Chondrocyte (in vitro differentiated cells): ENCODE measurements at places on chromosomes 13 and 19. TPM values are rescaled to one million over a fixed set of nuclear protein-coding genes. Genes with fewer than 3 reads are reported as not detected.

GRCh38 chr13:79995334-79995733, 345.6 kb downstream of the SPRY2 start:
- DNase-seq = no peak
- H3K36me3 ChIP-seq = no peaks in the 10 kb centered on the region
- H3K27ac ChIP-seq = no peak overlapping the region
- no peaks in the 10 kb centered on the region for H3K27me3 ChIP-seq

- H3K27ac ChIP-seq = peak overlapping the region; percentile 91
- no peaks in the 10 kb centered on the region for H3K27me3 ChIP-seq
- peaks cover 51% of the 10 kb centered on the region for H3K4me1 ChIP-seq
- H3K36me3 ChIP-seq = no peaks in the 10 kb centered on the region
Measured at GRCh38 chr13:98279473-98280175, 102.6 kb upstream of the RNF113B start.

GRCh38 chr13:83878691-83879430, 3.4 kb downstream of the SLITRK1 start:
- DNase-seq = peak; percentile 72
- H3K27ac ChIP-seq = no peak overlapping the region
- H3K4me3 ChIP-seq = peak overlapping the region; percentile 49
- peaks cover 52% of the 10 kb centered on the region for H3K27me3 ChIP-seq
- H3K36me3 ChIP-seq = no peaks in the 10 kb centered on the region

DNA sequence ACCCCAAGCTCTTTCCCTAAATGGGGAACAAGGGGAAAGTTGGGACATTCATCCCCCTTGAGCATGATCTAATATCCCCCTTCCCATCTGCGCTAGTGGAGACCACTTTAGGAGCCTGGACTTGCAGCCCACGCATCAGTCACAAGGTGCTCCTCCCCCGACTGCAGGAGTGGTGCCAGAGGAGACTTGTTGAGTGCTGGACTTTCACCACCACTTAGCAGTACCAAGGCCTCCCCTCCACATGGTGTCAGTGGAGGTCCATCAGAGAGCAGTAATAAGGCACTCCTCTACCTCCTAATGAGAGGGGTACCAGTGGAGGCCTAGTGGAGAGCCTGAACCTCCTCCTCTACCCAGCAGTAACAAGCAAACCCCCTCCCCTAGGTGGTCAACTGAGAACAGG, 22.5 kb downstream of the CAB39L start:
- no peak overlapping the region for H3K4me3 ChIP-seq
- H3K27me3 ChIP-seq = no peaks in the 10 kb centered on the region
- no peak for DNase-seq
- H3K27ac ChIP-seq = no peak overlapping the region

DNA sequence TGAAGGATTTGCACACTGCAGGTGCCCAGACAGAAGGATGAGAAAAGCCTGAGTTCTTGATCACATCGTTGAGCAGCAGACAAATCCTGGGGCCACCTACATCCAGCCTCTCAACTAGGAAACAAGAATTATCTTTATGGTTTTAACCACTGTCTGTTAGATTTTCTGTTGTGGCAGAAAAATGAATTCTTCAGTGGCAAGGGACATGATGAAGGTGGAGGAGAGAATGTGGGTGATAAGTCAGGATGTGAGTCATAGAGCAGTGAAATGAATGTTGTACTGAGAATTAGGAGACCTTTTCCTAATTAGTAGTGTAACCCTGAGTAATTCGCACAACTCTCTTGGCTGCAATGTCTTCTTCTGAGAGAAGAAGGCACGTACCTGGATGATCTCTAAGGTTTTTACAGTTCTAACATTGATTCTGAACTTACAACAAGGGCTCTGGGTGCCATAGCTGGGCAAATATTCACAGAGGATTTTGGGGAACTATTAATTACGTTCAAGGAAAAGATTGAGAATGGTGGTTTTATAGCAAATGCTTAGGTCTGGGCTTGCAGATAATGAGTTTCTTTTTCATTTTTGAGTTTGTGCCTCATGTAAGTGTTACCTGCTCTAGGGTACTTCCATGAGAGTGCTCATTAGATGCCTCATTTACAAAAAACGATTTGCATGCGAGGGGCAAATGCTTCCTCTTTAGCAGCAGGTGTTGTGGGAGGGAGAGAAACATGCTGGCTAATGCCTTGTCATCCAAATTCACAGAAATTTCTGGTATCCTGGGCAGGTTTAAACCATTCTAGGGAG, 111.0 kb upstream of the KL start:
- no peak overlapping the region for H3K27ac ChIP-seq
- no peak for DNase-seq
- H3K4me1 ChIP-seq = peaks cover 12% of the 10 kb centered on the region
- H3K27me3 ChIP-seq = no peaks in the 10 kb centered on the region
- H3K4me3 ChIP-seq = no peak overlapping the region

DNA sequence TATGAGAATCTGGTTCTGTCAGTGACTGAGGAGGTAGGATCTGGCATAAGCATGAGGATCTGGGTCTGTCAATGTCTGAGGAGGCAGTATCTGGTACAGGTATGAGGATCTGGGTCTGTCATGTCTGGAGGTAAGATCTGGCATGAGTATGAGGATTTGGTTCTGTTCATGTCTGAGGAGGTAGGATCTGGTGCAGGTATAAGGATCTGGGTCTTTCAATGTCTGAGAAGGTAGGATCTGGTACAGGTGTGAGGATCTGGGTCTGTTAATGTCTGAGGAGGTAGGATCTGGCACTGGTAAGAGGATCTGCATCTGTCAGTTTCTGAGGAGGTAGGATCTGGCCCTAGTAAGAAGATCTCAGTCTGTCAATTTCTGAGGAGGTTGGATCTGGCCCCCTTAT, 12.4 kb upstream of the PDCD2L start:
- H3K36me3 ChIP-seq = peaks cover 19% of the 10 kb centered on the region
- no peaks in the 10 kb centered on the region for H3K4me1 ChIP-seq
- no peak for DNase-seq
- H3K27me3 ChIP-seq = no peaks in the 10 kb centered on the region
- no peak overlapping the region for H3K4me3 ChIP-seq
- no peak overlapping the region for H3K27ac ChIP-seq

DNA sequence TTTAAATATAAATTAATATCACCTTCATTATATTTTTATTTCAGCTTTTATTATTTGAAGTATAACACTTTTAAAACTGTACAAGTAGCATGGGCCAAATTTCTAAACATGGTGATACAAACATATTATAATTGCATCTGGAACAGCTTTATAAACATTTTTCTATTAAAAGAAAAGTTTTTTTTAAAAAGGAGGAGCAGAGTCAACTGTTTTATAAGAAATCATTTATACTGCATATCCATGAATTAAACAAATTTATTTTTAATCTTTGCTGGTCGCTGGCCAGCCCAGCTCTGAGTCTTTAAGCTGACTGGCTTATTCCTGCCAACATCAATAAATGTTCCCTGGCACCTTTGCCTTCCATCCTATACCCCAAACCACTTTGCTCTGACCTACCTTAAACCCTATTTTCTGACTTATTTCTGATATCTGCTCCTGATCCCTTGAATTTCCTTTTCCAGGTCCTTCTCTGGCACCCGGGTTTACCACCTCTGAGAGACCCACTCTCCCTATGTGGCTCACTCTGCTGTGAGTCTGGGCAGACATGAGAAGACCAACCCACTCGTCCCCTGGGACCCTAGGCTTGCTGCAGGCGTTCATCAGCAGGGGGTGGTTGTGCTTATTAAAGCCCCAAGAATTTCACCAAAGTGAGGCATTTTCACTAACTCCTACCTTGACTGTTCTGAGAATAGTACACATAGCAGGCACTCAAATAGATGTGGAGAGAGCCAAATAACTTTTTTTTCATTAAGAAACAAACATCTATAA, 220.3 kb downstream of the KLF12 start:
- no peak for DNase-seq
- no peaks in the 10 kb centered on the region for H3K36me3 ChIP-seq
- no peaks in the 10 kb centered on the region for H3K27me3 ChIP-seq
- peaks cover 57% of the 10 kb centered on the region for H3K4me1 ChIP-seq
- H3K27ac ChIP-seq = peak overlapping the region; percentile 88

DNA sequence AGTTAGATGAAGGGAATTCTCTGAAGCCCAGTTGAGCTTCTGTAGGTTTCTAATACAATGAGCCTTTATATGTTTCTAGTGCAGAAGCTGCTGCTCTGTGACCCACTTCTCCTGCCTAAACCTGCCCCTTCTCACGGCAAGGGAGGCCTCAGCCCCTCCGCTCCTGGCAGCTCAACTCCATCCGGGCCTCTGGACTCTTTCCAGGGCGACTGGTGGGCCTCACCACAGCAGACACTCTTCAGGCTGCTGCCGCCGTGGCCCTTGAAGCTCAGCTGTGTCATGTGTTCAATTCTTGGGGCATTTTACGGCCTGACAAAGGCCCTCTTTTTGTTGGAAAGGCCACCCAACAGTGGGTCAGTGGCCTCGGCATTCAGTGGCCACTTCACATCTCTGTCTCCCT, 10.0 kb upstream of the C19orf33 start:
- no peak overlapping the region for H3K4me3 ChIP-seq
- no peaks in the 10 kb centered on the region for H3K27me3 ChIP-seq
- no peak for DNase-seq
- H3K27ac ChIP-seq = no peak overlapping the region
- peaks cover 41% of the 10 kb centered on the region for H3K4me1 ChIP-seq

GRCh38 chr13:57784633-57785032, 153.1 kb downstream of the PCDH17 start:
- no peaks in the 10 kb centered on the region for H3K4me1 ChIP-seq
- no peak overlapping the region for H3K27ac ChIP-seq
- peaks cover 2% of the 10 kb centered on the region for H3K27me3 ChIP-seq
- H3K36me3 ChIP-seq = no peaks in the 10 kb centered on the region
- DNase-seq = no peak

GRCh38 chr13:111368091-111368490, 47.6 kb downstream of the TEX29 start:
- DNase-seq = no peak
- no peaks in the 10 kb centered on the region for H3K4me1 ChIP-seq
- H3K27me3 ChIP-seq = peaks cover 35% of the 10 kb centered on the region
- H3K36me3 ChIP-seq = no peaks in the 10 kb centered on the region
- H3K4me3 ChIP-seq = no peak overlapping the region

DNA sequence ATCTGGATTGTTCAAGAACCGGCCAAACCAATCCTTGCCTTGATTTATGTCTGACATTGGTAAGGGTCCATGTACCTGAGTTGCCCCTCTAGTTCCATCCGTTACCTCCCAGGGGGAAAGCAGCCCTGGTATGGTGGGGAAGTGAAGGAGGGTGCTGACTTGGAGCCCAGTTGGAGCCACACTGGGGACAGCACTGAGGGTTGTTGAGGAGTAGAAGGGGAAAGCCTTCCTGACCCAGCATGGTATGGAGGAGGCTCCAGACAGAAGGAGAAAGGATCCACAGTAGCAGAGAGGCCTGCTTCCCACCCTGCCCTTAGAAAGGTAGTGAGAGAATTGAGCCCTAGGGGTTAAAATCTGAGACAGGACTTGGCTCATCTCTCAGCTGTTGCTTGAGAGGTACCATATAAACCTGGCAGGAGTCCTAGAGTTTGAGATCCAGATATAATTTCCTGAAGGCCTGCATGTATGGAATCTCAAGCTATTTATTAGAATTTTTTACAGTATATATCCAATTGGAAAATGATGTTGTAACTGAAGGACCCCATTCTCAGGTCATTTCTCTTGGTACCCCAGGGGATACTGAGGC, 16.7 kb upstream of the FCGBP start:
- H3K4me1 ChIP-seq = no peaks in the 10 kb centered on the region
- H3K27ac ChIP-seq = no peak overlapping the region
- H3K36me3 ChIP-seq = no peaks in the 10 kb centered on the region
- no peak for DNase-seq

DNA sequence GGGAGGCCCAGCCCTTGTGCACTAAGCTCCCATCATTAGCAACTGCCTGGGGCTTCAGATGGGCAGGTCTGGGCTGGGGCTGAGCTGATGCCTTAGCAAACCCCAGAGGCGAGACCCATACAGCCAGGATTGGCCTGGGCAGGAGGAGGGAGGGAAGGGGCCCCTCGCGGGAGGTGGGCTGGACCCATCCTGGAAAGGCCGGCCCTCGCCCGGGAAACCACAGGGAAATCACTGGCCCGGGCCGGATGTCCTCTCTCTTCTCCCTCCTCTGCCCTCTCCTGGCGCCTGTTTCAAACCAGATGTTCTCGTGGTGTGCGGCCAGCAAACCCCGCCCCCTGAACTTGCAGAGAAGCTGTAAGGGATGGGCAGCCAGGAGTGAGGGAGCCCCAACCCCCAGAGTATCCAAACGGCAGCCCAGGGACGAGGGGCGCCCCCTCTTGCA, 43.1 kb downstream of the TMEM255B start:
- no peaks in the 10 kb centered on the region for H3K27me3 ChIP-seq
- DNase-seq = peak; percentile 91
- H3K4me3 ChIP-seq = no peak overlapping the region
- H3K36me3 ChIP-seq = no peaks in the 10 kb centered on the region

GRCh38 chr19:37997911-37998344, 90.9 kb downstream of the SIPA1L3 start:
- H3K36me3 ChIP-seq = peaks cover 3% of the 10 kb centered on the region
- DNase-seq = no peak
- H3K27me3 ChIP-seq = no peaks in the 10 kb centered on the region
- peak overlapping the region; percentile 93 for H3K27ac ChIP-seq

GRCh38 chr13:113088691-113089020, 16.9 kb upstream of the F7 start:
- DNase-seq = peak; percentile 82

DNA sequence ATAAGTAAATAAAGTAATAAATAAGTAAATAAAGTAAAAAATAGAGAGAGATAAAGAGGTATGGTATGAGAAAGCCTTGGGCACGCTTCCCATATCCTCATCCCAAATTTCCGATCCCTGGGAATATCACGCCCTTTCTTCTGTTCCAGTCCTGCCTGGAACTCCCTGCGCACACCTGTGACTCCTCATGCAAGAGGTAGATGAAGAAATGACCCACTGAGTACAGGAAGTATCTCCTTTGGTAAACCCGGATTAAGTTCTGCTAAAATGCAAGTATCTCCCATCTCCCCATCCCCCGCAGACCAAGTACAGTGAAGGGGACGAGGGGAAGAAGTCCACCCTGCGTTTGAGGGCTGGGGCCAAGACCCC, 399 bp upstream of the ZNF136 start:
- no peaks in the 10 kb centered on the region for H3K27me3 ChIP-seq
- H3K4me1 ChIP-seq = peaks cover 41% of the 10 kb centered on the region
- H3K36me3 ChIP-seq = no peaks in the 10 kb centered on the region
- peak overlapping the region; percentile 100 for H3K27ac ChIP-seq
- peak overlapping the region; percentile 89 for H3K4me3 ChIP-seq

GRCh38 chr19:41711376-41712261, 3.2 kb downstream of the CEACAM5 start:
- no peak overlapping the region for H3K4me3 ChIP-seq
- no peaks in the 10 kb centered on the region for H3K4me1 ChIP-seq
- H3K36me3 ChIP-seq = no peaks in the 10 kb centered on the region
- no peak overlapping the region for H3K27ac ChIP-seq
- DNase-seq = no peak
- H3K27me3 ChIP-seq = peaks cover 21% of the 10 kb centered on the region

DNA sequence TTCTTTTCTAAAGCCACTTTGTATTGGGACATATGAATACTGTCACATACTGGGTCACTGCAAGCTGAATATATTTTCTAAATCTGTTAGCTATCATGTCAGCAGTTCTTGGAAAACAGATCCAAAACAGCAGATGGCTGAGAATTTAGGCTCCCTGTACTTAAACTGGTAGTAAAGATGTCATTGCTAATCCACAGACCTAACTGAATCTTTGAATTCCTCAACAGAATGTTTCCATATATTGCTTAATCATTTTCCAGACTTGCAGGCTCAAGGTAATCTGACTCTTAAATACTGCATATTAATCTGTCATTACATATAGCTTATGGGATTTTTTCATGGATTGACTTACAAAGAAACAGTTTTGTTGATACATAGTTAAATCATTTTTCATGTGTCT, 639.0 kb upstream of the KLHL1 start:
- no peak overlapping the region for H3K4me3 ChIP-seq
- no peaks in the 10 kb centered on the region for H3K4me1 ChIP-seq

The PTPRH gene
- total RNA-seq = 0.42 to 0.54 TPM in 2 of 3 replicates, not detected in the other

The CYP4F2 gene
- not detected in 3 replicates for total RNA-seq

The NBEA gene
- total RNA-seq = 4.4 to 9.7 TPM (median 4.9 TPM) in 3 replicates

The DPF1 gene
- 2.1 to 4.8 TPM (median 2.4 TPM) in 3 replicates for total RNA-seq

The ANGPTL4 gene
- total RNA-seq = 56.4 to 143 TPM (median 127 TPM) in 3 replicates

The TMEM143 gene
- total RNA-seq = 5.4 to 14.0 TPM (median 10.1 TPM) in 3 replicates

The PLIN5 gene
- not detected in 3 replicates for total RNA-seq
